CD4-positive, alpha-beta T cell treated with Interleukin-17A for 1 hour (primary cell): ENCODE measurements at places on chromosomes 1 and 21.

DNA sequence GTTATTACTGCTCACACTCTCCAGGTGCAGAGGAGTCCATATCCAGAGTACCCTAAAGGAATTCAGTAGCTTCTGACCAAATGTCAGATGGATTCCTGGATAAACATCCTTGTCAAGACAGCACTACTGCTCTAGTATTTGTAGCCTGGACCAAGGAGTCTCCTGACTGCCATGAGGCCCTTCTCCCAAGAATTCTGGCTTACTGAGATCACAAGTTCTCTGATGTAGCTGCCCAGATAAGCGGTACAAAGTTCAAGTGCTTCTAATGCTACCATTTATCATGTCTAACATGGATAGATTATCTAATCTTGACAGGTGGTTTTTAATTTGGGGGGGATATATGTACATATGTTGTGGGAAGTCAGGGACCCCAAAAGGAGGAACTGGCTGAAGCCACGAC is 196.6 kb upstream of the HMCN1 start:
- no peak for DNase-seq

- DNase-seq = no peak
Measured at GRCh38 chr1:233737341-233737740, 123.4 kb downstream of the KCNK1 start.

- peak; percentile 18 for DNase-seq
Measured at GRCh38 chr1:22143065-22144033, at the start of gene WNT4. Gene WNT4, minus strand, starts transcription at chr1:22143097. Its CDS starts 175 bp downstream, at chr1:22142922.

DNA sequence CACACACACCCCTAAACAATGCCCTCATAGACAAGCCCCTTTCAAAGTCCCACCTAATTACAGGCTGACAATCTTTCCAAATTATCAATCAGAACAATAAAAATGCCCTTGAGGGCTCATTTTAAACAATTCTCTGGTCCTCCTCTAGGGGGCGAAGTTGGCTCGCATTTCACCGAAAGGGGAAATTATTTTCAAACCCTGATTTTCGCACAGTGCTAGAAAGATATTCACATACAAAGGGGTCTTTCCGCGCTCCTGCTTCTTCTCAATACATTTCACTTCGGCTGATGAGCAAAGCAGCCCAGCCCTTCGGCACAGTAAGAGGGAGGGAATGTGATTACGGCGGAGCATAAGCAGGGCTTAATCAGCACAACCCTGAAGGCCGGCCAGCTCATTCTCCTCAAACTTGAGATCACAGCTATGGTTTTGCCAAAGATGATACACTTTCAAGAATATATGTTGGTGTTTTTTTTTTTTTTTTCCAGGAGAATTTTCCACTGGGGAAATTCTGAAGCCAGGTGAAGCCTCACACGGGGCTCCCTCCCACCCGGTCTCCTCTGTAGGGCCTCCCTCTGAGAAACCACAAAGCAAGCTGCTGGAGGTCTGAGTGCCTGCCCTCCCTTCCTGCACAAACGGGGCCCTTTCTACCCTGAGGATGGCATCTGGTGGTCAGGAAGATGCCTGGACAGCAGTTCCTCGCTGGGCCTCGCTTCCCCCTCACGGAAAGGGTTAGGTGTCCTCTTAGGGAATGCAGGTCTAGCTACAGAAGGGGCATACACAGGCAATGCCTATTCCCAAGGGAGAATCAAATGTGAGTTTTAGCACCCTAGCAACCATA is 66.9 kb downstream of the GNG12 start:
- DNase-seq = peak; percentile 44

GRCh38 chr1:20211511-20211931 is 25.2 kb upstream of the PLA2G2C start:
- no peak for DNase-seq
